ENCODE measurements at places on chromosomes 7 and 10.

- no peak for DNase-seq
These were observed 213.5 kb upstream of the NRP1 start for GRCh38 chr10:33547976-33548375.

DNA sequence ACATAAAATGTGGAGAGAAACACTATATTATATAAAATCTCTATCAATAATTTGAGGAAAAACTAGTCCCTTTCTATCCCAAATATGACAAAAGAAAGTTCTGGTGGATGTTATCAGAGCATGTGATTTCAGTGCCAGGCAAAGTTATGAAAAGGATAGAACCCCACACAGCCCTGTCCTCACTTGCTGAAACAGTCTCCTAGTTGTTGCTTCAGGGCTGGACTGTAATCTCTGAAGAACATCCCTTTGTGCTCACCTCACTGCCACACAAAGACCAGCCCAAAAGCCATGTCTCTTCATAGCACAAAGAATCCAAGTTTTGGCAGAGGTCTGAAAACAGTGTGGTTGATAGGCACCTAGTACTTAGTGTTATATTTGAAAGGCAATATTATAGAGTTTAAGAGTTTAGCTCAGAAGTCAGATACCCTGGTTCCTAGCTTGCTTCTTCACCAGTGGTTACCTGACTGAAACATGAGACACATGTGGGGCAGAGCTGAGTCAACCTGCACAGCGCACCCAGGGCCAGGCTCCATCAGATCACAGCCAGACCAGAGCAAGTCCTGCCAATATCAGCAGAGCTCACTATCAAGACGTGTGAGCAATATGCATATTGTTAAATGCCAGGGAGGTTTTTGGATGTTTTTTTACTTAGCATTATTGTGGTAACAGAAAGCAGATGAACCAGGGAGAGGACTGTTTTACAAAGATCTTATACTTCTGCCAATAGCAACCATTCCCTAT lies 25.0 kb downstream of the CYP3A7 start:
- DNase-seq = no peak

- DNase-seq = no peak
These were observed 40.1 kb downstream of the ZNF467 start for GRCh38 chr7:149733131-149733923.

GRCh38 chr10:21329995-21330627 lies 195.4 kb downstream of the SKIDA1 start:
- no peak for DNase-seq

DNA sequence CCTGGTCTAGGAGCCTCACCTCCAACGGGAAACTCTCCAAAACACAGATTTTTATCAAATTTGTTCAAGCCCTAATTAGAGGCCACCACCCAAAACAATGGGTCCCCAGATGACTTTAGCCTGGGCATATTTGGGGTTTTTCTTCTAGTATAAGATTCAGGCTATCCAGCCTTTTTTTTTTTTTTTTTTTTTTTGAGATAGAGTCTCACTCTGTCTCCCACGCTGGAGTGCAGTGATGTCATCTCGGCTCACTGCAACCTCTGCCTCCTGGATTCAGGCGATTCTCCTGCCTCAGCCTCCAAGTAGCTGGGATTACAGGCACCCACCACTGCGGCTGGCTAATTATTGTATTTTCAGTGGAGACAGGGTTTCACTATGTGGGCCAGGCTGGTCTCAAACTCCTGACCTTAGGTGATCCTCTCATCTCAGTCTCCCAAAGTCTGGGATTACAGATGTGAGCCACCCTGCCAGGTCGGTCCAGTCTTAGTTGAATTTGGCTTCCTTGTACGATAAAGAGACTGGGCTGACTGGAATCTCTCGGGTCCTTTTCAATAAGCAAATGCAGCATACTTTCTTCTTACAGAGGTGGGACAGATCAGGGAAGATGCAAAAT lies 91.4 kb upstream of the KLF6 start:
- no peak for DNase-seq

GRCh38 chr10:63614371-63614891 lies 93.2 kb downstream of the REEP3 start:
- no peak for DNase-seq

DNA sequence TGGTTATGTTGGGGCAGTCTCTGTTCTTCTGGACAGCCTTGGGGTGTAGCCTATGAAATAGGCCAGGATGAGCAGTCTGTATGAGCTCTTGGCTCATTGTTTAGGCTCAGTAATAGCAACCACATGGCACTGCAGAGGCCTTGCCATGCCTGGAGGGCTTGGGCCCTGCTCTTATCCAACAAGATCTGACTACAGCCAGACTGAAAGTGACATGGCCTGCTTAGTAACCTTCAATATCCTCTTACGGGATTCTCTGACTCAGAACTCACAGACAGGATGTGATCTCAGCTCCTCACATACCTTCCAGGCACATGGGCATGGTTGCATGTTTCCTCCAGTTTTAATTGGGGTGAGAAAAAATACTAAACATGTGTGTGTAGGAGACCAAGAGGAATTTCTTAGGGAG lies 289.3 kb downstream of the PTEN start:
- peak; percentile 72 for DNase-seq

- DNase-seq = peak; percentile 30
These were observed 3.2 kb upstream of the CREB5 start for GRCh38 chr7:28408960-28409715.

- DNase-seq = no peak
These were observed 97.2 kb downstream of the JAZF1 start for GRCh38 chr7:28083164-28083997.

GRCh38 chr7:121331574-121331973 lies 2.8 kb downstream of the WNT16 start:
- no peak for DNase-seq

DNA sequence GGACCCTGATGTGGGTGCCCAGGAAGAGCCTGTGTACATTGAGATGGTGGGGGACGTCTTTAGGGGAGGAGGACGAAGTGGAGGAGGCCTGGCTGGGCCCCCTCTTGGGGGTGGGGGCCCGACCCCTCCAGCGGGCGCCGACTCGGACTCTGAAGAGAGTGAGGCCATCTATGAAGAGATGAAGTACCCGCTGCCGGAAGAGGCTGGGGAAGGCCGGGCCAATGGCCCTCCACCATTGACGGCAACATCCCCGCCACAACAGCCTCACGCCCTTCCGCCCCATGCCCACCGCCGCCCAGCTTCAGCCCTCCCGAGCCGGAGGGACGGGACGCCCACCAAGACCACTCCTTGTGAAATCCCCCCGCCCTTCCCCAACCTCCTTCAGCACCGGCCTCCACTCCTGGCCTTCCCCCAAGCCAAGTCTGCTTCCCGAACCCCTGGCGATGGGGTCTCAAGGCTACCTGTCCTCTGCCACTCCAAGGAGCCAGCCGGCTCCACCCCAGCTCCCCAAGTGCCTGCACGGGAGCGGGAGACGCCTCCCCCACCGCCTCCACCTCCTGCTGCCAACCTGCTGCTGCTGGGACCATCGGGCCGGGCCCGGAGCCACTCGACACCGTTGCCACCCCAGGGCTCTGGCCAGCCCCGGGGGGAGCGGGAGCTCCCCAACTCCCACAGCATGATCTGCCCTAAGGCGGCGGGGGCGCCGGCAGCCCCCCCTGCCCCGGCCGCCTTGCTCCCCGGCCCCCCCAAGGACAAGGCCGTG lies 4.8 kb downstream of the NYAP1 start:
- no peak for DNase-seq

DNA sequence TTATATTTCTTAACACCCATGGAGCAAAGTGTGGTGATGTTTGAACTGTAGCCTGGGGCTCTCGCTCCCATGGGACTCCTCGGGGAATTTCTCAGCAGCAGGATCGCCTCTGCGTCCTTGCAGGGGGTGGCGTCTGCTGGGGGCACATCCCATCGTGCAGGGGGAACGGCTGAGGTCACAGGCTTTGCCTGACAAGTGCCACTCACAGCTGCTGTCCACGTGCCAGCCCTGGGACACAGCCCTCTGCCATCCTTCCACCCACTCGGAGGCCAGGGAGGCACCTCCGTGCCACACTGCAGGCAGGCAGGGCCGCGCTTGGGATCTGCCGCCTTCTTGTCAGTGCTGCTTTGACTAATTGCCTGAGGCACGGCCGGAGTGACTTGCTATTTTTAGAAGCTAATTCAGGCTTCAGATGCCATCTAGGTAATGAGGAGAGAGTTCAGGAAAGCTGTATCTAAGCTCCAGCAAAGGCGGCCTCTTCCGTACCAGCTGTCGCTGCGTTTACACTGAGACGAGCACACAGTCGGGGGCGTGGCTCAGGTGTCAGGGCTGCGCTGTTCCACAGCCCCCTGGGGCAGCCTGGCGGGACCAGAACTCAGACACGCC lies 45.7 kb downstream of the PITRM1 start:
- DNase-seq = no peak

- no peak for DNase-seq
These were observed 4.9 kb upstream of the RRP12 start for GRCh38 chr10:97406064-97406463.

- no peak for DNase-seq
These were observed 45.2 kb downstream of the DIP2C start for GRCh38 chr10:644076-644942.

DNA sequence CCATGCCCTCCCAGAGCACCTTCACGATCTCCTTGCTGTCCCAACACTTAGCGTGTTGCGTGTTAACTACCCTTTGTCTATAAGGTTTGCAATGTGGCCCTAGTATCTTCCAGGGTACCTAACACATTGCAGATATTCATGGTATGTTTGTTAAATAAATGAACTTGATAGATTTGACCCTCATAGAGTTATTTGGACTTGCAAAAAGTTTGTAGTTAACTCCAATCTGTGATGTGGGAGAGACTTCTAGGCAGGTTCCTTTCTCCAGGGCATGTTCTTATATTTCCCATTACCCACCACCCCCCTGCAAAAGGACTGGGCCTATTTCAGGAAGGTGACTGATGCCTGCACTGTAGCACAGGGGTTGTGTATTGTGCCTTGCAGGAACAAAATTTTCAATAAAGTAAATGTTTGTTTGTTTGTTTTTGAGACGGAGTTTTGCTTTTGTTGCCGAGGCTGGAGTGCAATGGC lies 612 bp downstream of the HILPDA start:
- DNase-seq = no peak

DNA sequence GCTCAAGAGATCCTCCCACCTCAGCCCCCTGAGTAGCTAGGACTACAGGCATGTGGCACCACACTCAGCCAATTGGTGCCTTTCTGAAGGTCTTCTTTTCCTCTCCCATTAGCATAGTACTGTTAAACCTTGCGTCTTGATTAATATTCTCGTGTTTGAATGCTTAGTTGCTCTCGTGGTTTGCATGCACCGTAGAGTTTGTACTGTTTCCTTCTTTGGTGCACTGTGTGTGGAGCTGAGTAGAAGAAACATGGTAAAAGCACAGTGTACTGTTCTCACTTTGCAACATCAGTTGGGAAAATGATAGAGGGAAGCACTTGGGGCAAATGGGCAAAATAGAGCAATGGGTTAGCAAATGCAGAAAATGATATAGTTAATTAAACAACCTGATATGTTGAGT lies 27.6 kb upstream of the RPA3 start:
- DNase-seq = no peak

DNA sequence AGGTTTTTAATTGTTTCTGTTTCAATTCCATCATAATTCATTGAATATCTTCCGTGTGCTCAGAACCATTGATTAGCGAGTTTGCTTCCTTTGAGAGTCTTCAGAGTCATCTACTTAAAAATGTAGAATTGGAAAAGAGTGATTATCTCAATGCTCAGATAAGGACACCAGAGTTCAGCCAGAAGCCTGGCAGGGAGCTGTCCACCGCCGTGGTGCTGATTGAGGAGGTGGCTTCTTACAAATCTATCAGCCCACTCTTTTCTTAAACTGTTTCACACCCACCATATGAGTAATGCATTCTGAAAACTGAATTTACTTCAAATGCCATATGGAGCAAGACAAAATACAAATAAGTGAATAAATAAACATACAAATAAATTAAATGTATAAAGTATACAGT lies 79.3 kb downstream of the INSYN2A start:
- no peak for DNase-seq

DNA sequence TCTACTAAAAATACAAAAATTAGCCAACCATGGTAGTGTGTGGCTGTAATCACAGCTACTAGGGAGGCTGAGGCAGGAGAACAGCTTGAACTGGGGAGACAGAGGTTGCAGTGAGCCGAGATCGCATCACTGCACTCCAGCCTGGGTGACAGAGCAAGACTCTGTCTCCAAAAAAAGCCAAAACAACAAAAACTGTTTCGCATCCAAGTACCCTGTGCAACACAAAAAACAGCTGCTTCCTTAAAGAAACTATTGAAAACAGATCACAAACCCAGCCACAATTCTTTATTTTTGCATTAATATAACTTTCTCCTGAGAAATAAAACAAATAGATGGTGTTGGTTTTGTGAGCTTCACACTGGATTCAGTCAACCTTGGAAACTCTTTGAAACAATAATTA lies 112.1 kb upstream of the AFAP1L2 start:
- DNase-seq = no peak

- no peak for DNase-seq
These were observed 230.9 kb downstream of the CAMK1D start for GRCh38 chr10:12579954-12580858.

DNA sequence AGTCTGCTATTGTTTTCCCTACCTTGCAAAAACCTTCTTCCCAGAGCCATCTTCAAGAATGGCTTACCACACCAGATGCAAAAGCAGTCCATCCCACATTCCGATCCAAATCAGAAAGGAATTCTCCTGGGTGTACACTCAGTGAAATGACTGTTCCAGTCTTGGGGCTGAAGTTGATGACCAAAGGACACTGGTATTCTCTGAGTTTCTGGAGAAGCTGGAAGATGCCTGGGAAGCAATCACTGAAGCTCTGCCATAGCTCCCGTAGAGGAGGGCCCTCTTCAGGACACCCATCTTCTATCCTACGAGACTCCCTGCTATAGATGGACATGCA lies 155.7 kb downstream of the LCOR start:
- no peak for DNase-seq

- DNase-seq = no peak
These were observed 125.5 kb downstream of the TNS3 start for GRCh38 chr7:47456210-47456955.

DNA sequence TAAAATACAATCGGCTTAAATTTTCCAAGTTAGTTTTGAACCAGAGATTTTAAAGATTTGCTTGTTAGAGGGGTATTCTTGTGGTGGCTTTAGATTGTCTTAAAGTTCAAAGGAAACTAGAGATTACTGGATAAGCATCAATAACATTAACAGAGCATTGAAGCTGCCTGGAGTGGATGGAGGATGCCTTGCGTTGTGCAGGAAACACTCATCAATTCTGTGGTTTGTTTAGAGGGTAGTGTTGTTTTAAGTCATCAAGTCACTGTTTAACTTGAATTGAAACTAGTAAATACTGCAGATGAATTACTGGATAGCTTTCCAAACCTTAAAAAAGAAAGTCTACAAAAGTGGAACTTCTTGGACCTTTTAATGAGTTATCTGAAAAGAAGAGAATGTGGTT lies 218.6 kb downstream of the CELF2 start:
- no peak for DNase-seq

- no peak for DNase-seq
These were observed 119.9 kb downstream of the HPSE2 start for GRCh38 chr10:99115703-99116102.

DNA sequence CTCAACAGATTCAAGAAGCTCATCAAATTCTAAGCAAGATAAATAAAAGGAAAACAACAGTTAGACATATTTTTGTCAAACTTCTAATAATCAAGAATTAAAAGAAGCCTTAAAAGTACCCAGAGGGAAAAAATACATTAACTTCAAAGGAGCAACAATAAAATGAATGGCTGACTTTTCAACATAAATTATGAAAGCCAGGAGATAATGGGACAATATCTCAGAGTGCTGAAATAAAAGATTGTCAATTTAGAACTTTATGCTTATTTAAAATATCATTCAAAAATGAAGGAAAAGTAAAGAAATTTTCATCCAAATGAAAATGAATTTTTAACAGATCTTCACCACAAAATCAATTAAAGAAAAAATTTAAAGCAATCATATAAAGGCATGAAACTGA lies 108.5 kb upstream of the IL6 start:
- no peak for DNase-seq

- DNase-seq = no peak
These were observed 250.5 kb downstream of the NSUN6 start for GRCh38 chr10:18400906-18401245.

Data from GM12864 (cell line).